ENCODE measurements at places on chromosomes 2 and 18. TPM values are rescaled to one million over a fixed set of nuclear protein-coding genes. Genes with fewer than 3 reads are reported as not detected.

The RBFA gene
- 35.5 TPM for total RNA-seq

The FHOD3 gene
- not detected for total RNA-seq

The CD28 gene
- under 0.01 TPM for total RNA-seq

The DYSF gene
- total RNA-seq, result 135 TPM

The RBM43 gene
- 6.8 TPM for total RNA-seq

The CFAP65 gene
- total RNA-seq, result not detected

The ANTXR1 gene
- total RNA-seq, result 20.6 TPM

The EPB41L3 gene
- total RNA-seq, result 129 TPM

The DUSP2 gene
- 0.93 TPM for total RNA-seq

The VAMP5 gene
- total RNA-seq, result 47.5 TPM

The GKN1 gene
- not detected for total RNA-seq

The GRB14 gene
- total RNA-seq, result 10.0 TPM

The C2orf81 gene
- 0.40 TPM for total RNA-seq

The ABCG8 gene
- not detected for total RNA-seq

The CD207 gene
- total RNA-seq, result not detected

The MATN3 gene
- total RNA-seq, result 3.5 TPM

The OR6B2 gene
- total RNA-seq, result not detected

The ERCC3 gene
- 48.7 TPM for total RNA-seq

The ANKRD62 gene
- total RNA-seq, result not detected

The LOXHD1 gene
- total RNA-seq, result not detected

The PROKR1 gene
- not detected for total RNA-seq

The DCTN1 gene
- total RNA-seq, result 133 TPM

The PLCD4 gene
- total RNA-seq, result 0.79 TPM

The SAG gene
- not detected for total RNA-seq

The STARD6 gene
- not detected for total RNA-seq

The PTPRN gene
- total RNA-seq, result not detected

The COL4A3 gene
- total RNA-seq, result 0.14 TPM

The STAM2 gene
- 34.8 TPM for total RNA-seq

The NAT8 gene
- not detected for total RNA-seq

The ZNF519 gene
- total RNA-seq, result 11.1 TPM

The IL36RN gene
- total RNA-seq, result not detected

The CERKL gene
- not detected for total RNA-seq

The SCG2 gene
- total RNA-seq, result not detected

The CDH20 gene
- total RNA-seq, result not detected

The GLI2 gene
- total RNA-seq, result 0.13 TPM

The MAP3K20 gene
- 32.6 TPM for total RNA-seq

The CDH19 gene
- not detected for total RNA-seq

The IER3IP1 gene
- total RNA-seq, result 25.9 TPM

The CNRIP1 gene
- total RNA-seq, result 67.6 TPM

The LINC00305 gene
- total RNA-seq, result not detected

The RNF181 gene
- 165 TPM for total RNA-seq

The GMCL1 gene
- total RNA-seq, result 16.0 TPM

The OTOS gene
- total RNA-seq, result not detected

The ALPG gene
- total RNA-seq, result not detected

The CDKL4 gene
- 0.86 TPM for total RNA-seq

The ELOA2 gene
- not detected for total RNA-seq

The ADGRF3 gene
- total RNA-seq, result 0.14 TPM

The SERPINB10 gene
- total RNA-seq, result 0.07 TPM

The ALLC gene
- not detected for total RNA-seq

The MDH1B gene
- 0.65 TPM for total RNA-seq

The GBX2 gene
- 11.6 TPM for total RNA-seq

Measured in thoracic aorta endothelial cell (primary cell).